GOT3 (cell line): ENCODE measurements at places on chromosomes 11 and 22.
A peak's percentile ranks its signal among the peaks of the same experiment; 100 is the strongest.

DNA sequence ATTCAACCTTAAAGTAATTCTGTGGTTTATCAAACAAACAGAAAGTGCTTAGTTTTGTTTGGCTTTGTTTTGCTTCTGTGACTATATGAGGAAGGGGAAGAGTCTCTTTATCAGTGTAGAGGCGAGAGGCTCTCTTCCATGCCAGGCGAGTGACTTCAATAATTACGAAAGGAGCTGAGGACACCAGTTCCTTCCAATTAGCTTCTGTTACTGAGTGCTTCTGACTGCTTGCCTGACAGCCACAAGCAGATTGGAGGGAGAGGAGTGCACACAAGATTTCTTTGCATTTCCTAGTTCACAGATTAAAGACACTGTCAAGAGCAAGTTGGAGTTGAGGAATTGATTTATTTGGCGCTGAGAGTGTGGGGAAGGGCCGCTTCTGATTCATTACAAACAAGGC lies 1484.5 kb upstream of the TENM4 start:
- no peak for DNase-seq

DNA sequence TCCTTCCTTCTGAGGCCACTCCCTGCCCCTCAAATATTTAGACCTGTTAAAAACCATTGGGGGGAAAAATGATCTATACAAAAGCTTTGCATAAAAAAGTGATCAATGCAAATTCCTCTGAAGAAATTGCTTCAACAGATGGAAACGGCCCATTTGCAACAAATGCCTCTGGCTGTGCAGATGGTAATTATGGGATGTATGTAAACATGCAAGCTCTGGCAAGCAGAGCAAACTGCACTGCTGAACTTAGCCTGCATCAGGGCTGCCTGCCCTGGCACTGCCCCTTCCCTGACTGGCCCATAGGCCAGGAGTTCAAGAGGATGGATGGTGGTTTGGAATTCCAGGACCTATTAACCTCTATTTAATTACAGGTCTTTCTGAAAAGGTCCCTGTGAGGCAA lies 388.7 kb downstream of the MIAT start:
- no peak for DNase-seq

DNA sequence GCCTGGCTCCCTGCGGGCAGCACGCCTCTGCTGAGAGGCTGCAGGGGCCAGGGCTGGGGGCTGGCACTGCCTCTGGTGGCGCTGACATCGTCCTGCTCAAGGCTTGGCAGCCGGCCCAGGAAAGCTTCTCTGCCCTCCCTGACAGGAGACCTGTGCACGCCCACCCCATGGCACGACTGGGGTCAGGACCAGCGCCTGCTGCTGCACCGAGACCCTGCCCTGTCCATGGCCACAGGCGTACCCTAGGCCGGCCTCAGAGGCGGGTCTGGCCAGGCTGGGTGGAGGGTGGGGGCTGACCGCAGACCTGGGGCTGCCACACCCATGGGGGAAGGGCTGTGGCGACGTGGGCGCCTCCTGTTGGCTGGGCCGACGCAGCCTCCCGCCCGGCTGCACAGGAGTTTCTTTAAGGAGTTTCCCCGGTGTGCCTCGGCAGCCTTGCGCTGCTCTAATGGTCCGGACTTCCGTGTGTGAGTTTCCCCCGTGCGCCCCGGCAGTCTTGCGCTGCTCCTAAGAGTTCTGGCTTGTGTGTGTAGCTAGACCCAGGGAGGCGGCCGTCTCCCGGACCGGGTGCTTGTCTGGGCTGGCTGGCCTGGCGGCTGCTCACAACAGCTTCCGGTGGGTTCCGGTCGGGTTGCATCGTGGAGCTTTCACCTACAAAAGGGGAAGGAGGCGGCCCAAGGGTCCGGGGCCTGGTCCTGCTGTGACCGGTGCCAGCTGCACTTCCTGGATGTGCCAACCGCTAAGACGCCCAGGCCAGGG lies 4.6 kb downstream of the TRABD start:
- no peak for DNase-seq

DNA sequence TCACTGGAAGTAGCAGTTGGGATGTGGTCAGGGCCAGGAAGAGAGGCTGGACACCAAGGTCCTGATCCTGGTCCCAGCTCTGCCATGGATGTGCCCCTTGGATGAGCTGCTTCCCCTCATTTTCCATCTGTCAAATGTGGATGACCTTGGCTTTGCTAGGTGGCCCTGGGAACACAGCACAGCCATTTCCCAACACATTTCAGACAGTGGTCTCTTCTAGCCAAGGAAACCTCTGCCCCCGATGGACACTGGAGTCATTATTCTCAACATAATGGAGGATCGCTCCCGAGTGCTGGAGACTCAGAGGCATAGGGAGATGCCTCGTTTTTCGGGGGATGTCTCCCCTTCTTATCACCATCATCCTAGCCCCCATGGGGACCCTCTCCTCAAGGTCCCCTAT lies 13.6 kb upstream of the MPPED1 start:
- no peak for DNase-seq

DNA sequence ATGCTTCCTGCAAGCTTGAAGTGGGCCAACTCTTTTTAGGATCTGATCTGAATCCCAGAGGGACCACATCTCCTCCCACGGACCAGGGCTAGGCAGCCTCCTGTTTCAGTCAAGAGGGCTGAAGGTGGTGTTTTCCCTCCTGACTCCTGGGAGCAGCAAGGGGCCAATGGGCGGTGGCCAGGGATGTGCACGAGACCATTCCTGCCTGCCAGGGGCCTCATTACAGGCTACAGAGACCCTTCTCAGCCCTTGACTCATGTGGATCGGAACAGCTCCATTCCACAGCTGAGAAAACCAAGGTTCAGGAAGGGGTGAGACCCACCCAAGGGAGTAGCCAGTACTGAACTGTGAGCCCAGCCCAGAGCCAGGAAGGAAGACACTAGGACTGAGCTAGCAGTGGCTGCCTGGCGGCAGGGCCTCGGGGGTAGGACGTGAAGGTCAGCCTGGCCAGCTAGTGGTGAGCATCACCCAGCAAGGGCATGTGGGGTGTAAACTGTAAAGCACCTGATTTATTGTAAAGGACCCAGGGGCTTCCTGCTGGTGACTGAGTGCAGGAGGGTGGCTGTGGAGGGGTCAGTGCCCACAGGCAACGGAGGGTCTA lies 3.4 kb upstream of the P2RY6 start:
- DNase-seq = no peak

DNA sequence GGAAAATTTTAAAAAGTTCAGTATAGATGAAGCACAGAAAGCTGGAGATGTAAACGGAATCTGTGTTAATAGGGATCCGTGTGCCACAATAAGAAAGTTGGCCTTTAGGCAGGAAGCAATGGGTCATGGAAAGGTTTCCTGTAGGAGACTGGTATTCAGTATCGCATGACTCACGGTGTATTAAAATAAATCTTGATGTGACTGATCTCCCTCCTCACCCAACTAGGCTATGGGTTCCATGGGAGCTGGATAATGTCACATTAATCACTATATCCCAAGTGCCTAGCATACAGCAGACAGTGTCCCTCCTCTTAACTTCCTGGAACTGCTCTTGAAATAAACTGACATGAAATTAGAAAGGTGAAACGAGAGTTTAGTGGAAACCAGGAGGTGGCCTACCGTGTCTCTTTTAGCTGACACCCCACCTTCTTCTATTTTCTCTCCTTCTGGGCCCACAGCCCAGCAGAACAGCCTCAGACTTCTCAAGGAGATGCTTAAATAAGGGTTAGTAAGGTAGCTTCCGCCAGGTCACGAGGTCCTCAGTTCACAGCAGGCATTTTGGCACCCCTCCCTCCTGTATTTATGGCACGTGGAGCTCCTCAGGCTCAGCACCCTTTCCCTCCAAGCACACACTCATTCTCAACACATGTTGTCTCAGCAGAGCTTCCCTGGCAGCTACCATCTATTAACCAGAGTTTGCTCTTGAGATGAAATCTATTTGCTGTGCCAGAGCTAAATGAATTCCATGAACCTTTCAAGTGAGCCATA lies 118.8 kb downstream of the NXPE2 start:
- DNase-seq = no peak

DNA sequence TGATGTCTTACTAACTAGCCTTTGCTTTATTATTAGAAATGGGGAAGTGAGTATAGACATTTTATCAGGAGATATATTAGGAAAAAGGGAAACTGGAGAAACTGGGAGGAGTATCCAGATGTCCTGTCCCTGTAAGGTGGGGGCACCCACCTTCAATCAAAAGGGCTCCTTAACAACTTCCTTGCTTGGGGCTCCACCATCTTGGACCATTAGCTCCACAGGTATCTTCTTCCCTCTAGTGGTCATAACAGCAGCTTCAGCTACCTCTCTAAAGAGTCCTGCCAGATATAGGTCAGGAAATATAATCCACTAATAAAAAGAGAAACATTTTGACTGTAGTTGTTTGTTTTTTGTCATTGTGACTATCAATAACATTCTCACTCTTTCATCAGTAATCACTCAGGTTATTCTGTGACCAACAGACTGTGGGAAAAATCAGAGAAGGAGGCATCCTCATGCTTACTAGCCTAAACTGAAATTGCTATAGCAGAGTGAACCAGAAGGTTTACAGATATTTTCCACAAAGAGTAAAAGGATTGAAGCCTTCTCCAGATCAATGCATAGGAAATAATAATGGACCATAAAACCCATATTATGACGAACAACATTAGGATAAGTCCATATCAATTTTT lies 10.4 kb downstream of the OR51B4 start:
- DNase-seq = no peak

- DNase-seq = no peak
These were observed 51.2 kb upstream of the EMID1 start for GRCh38 chr22:29154364-29155048.

GRCh38 chr11:35171226-35171625 lies 32.3 kb downstream of the CD44 start:
- DNase-seq = no peak

DNA sequence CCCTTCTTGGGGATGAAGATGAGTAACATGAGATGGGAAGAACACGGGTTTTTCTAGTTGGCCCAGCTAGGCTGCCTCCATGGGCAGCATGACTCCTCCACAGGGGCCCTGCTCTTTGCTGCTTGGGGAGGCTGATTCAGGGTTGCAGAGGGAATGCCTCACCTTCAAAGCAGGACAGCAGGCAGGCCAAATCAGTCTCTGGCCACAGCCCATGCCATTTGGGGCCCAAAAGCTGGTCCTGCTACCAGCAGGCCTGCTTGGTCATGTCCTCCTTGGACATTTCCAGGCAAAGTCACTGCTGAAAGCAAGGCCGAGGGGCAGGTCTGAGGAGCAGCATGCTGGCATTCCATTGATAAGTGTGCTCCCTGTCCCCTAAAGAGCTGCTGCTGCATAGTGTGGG lies 13.8 kb upstream of the MAPK8IP1 start:
- DNase-seq = no peak

- DNase-seq = no peak
These were observed 411.0 kb upstream of the NARS2 start for GRCh38 chr11:78985663-78986062.

- no peak for DNase-seq
These were observed 10.3 kb downstream of the ZBED4 start for GRCh38 chr22:49863931-49864330.

- no peak for DNase-seq
These were observed 80.2 kb upstream of the APOA1 start for GRCh38 chr11:116917632-116918031.

DNA sequence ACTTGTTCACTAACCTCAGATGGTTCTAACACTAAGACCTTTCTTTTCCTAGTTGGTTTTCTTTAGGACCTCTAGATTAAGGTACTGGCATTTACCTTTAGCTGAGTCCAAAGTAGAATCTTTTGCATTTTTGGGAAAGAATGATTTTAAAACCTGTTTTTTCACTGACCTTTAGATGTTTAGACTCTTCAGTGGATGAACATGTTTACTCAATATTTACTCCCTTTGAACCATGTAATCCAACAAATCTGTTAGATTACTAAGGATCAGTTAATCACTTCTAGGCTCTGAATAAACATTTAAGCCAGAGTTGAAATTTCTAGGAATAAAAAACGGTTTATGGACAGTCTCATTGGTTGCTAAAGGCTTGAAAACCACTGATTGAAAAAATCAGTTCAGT lies 6.2 kb downstream of the TMEM135 start:
- DNase-seq = no peak

DNA sequence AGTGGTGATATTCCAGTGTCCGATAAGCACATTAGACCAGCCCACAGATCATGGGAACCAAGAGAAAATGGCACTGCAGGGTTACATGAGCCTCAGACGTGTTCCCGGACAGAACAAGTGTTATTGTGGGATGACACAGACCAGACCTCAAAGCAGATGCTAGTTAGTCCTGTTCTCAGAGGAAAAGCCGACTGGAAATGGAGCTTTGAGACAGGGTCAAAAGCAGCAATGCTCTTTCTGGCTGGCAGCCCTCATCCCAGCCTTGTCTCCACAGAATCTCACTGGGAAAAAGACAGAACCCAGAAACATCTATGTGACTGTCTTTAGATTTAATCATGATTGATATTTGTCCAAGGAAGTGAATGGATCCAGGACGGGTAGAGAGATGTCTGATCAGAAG lies 506.8 kb downstream of the INSC start:
- no peak for DNase-seq

DNA sequence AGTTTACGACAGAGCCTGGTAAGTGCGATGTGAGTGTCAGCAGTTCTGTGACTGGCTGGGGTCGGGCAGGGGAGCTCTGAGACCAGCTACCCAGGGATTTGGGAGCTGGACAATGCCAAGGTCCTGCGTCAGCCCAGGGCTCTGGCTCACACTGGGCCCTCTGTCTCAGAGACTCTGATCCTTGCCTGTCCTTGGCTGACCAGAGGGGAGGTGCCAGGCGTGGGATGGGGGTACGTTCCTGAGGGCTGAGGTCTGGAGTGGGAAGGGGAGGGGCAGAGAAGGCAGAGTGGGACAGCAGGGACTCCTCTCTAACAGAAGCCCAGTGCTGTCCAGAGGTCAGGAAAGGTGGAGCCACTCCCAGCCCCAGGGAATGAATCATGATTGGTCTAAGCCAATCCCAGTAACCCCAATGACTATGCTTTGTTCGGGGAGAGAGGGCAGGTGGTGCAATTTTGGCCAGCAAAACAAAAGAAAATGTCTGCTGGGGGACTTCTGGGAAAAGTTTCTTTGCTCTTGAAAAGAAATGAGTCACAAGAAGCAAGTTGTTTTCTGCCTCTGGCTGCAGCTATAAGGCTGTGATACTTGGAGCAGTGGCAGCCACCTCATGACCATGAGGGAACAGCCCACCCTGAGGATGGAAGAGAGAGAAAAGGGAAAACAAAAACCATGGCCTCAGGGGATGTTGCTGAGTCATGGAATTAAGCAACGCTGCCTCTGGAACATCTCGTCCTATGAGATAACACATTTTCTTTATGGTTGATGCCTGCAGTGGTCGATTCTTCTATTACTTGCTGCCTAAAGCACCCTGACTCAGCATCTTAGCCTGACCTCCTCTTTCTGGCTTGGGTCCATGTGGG lies 108.3 kb downstream of the CHST1 start:
- DNase-seq = peak; percentile 68

GRCh38 chr11:3920148-3920852 lies 64.8 kb downstream of the STIM1 start:
- no peak for DNase-seq
